ENCODE measurements at places on chromosomes 6 and 20.

DNA sequence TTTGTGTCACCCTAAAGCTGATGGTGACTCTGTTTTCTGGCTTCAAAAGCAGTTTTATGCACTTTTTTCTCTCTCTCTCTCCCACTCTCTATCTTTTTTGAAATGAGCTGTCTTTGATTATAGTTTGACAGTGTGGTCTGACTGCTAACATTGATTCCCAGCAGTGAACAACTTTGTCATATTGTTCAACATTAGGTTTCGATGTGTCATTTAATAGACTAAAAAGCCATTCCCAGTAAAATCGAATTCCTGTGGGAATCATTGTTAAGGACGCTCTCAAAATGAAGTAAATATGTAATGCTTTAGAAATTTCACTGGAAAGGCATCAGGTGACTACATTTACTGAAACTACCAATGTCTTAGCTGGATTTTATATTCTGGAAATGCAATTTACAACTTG lies 69.9 kb upstream of the FLRT3 start:
- no peak for DNase-seq

GRCh38 chr6:24951811-24952299 lies 16.1 kb upstream of the RIPOR2 start:
- no peak for DNase-seq

DNA sequence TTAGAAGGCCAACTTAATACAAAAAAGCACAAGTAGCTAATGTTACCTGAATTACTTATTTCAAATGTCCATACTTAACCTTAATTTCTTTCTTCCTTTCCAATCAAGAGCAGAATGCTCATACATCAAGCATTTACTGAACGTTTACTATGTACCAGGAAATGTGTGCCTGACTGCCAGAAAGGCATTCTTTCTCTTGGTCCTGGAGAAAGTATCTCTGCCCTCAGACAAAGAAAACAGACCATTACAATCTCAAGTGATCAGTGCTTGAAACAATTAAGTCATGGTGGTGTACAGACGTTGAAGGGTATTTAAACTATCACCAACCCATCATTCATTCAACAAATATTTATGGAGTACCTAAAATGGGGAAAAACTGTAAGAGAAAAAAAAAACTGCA lies 26.4 kb downstream of the CSNK2A1 start:
- DNase-seq, result no peak

GRCh38 chr6:30572148-30572547 lies 906 bp downstream of the ABCF1 start:
- no peak for DNase-seq

Data from AG04450 (cell line).